Fibroblast of skin of right quadriceps (primary cell): ENCODE measurements at places on chromosomes 12 and 14.
A peak's percentile ranks its signal among the peaks of the same experiment; 100 is the strongest.

GRCh38 chr12:124679533-124680371, 112.3 kb upstream of the NCOR2 start:
- no peak for DNase-seq

DNA sequence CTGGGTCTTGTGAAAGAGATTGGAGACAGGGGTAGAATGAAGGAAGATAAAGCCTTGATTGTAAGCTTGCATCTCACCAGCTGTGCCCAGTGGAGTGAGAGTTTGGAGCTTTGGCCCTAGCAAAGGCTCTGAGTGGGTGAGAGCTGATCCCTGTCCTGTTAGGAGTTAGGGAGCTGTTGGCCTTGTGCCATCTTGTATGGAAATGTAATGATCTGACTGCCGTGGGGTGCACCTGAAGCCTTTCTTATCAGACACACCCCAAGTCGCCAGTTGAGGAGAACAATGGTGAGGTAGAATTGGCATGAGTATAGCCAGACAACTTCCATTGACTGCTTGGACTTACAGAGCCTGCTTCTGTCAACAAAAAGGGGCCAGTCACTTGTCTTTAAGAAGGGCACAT, 130.1 kb downstream of the PRKCH start:
- DNase-seq: no peak

DNA sequence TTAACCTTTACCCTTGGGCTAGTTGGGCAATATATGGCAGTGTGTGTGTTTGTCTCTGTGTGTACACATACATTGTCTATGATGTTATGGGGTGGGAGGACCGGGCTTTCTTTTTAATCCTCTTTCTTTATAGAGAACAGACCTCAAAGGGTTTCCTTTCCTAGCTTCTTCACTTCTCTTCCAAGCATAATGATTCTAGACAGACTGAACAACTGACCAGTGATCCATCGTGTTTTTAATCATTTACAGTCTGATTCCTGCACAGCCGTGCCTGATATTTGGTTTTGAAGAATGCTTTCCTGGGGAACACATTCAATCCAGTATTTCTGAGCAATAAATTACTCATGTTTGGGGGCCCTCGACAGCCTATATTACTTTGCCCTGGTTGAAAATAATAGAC, 481.1 kb upstream of the DCN start:
- DNase-seq: no peak

DNA sequence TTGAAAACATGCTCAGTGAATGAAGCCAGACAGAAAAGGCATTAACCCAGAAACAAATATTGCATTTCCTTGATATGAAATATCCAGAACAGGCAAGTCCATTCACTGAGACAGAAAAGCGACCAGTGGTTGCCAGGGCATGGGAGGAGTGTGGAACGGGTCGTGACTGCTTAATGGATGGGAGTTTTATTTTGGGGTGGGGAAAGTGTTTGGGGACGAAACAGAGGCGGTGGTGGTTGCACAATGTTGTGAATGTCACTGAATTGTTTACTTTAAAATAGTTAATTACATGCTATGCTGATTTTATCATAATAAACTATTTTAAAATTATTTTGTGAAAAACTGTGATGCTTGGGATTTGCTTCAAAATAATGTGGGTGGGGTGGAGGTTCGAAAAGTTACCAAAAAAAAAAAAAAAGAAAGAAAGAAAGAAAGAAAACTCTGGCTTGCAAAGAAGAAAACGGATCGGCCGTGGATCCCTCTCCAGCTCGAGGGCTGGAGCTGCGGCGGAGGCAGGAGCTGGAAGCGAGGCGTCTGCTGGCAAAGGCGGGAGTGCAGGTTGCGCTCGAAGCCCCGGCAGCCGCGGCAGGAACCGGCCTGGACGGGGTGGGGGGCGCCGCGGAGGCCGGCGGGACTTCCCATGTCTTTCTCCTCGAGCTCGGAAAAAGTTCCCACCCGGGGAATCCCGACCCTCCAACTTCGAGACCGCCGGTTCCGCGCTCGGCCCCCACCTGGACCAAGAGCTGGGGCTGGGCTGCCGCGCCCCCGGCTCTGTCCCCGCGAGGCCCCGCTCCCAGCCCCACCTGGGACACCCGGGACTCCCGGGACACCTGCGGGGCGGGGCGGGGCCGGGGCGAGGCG, 524 bp upstream of the P2RX2 start:
- no peak for DNase-seq

- no peak for DNase-seq
Observed at GRCh38 chr14:90487031-90487430, 90.2 kb downstream of the CALM1 start.

GRCh38 chr12:70386771-70387170, 20.7 kb downstream of the KCNMB4 start:
- DNase-seq: no peak

DNA sequence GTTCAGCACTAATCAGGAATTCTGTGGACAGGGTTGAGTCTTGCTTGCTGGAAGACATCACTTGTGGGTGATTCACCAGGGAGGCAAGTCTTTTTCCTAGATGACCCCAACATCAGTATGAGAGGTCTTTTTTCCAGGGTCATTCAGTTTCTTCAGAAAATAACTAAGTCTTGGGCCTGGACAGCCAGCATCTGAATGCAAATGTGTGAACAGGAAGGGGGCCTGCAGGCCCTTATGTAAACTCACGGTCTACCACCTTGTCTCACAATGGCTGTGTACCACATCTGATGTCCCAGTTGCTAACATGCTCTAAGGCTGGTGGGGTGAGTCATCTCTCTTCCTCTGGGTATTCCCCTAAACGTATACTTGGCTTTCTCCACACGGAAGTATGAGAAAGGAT, 79.2 kb downstream of the HECTD4 start:
- peak; percentile 70 for DNase-seq

- no peak for DNase-seq
Observed at GRCh38 chr12:40993158-40993557, 195.0 kb upstream of the PDZRN4 start.

- no peak for DNase-seq
Observed at GRCh38 chr12:25713264-25713663, 160.2 kb upstream of the LMNTD1 start.

- DNase-seq: no peak
Observed at GRCh38 chr12:30858471-30858870, 68.1 kb upstream of the TSPAN11 start.

DNA sequence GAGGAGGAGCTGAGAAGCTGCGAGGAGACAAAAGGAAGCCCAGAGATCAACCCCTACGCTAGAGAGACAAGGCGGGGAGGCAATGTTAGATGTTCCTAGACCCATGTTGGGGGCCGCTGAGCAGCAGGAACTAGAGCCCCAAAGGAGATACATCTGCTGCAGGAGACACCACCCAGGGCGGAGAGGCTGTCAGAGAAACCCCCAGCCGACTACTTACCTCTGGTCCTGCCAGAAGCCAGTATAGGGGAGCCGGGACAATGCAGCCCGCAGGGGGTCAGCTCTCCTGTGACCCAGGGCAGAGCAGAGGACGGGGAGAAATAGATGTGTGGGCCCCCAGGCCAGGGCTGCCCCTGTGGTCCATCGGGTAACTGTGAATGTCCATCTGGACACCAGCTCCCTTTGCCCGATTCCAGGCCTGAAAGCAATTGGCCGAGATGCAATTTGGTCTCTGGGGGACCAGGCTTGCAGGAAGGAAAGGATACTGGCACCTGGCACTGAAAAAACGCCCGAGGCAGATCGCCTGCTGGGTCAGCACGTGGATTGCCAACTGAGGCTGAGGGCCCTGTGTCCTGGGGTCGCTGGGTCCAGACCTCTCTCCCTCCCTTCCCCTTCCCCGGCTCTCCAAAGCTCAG, 34.9 kb downstream of the SYNE3 start:
- DNase-seq: no peak

DNA sequence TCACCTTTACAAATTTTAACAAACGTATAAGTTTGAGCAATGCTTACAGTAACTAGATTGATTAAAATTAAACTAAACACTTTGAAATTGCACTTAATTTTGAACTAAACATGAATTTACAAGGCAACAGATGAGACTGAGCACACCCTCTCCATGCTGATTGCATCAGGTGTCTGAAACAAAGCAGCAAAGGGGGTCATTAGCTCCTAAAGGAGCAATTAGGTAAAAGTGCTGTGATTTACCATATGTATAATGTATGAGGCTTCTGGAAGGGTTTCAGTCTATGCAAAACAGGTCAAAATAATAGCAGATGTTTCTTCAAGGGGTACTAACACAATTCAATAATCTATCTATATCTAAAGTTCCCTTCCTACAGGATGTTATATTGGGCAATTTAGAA, 98.8 kb upstream of the LMNTD1 start:
- DNase-seq: no peak

DNA sequence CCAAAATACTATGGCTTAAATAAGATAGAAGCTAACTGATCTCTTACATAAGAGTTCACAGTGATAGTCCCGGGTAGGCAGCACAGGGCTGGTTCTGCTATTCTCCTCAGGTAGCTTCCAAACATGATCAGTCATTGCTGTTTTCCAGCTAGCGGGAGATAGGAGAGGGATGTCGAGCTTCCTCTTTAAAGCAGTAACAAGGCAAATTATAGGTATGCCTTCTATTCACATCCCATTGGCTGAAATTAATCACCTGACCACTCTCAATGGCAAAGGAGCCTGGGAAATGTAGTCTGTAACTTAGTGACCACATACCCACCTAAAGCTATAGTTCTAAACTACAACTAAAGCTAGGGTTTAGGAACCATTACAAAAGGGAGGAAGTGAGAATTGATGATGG, 34.5 kb upstream of the VRK1 start:
- DNase-seq: peak; percentile 41

DNA sequence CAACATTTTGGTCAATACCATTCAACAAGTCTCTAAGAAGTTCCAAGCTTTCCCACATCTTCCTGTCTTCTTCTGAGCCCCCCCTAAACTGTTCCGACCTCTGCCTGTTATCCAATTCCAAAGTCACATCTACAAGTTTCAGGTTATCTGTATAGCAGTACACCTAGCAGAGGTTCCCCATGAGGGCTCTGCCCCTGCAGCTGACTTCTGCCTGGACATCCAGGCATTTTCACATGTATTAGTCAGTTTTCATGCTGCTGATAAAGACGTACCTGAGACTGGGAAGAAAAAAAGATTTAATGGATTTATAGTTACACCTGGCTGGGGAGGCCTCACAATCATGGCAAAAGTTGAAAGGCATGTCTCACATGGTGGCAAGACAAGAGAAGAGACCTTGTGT, 10.2 kb upstream of the PLA2G1B start:
- DNase-seq: no peak

- DNase-seq: no peak
Observed at GRCh38 chr12:2126676-2127406, 74.1 kb downstream of the CACNA1C start.

GRCh38 chr12:84760091-84760865, 152.3 kb downstream of the SLC6A15 start:
- DNase-seq: peak; percentile 35

- no peak for DNase-seq
Observed at GRCh38 chr12:90226211-90226610, 517.6 kb upstream of the ATP2B1 start.

- DNase-seq: no peak
Observed at GRCh38 chr12:7039403-7039802, 21.1 kb upstream of the C1S start.

- DNase-seq: no peak
Observed at GRCh38 chr14:85675957-85676356, 146.0 kb downstream of the FLRT2 start.

DNA sequence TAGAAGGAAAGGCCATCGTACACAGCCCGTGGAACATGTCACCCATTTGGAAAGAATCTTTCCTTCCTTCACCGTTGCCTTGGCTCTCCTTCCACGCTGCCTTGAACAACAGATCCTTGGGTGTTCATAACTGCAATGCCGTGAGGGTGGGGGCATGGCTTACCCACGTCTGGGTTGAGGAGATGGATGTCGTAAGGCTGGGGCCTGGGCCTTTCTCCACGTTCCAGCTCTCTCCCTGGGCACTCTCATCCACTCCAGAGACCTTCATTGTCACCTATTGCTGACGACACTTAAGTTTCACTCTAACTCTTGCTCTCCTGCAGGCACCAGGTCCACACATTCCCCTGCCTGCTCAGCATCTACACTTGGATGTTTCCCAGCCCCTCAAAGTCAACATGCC, 19.4 kb downstream of the ANO2 start:
- DNase-seq: no peak

- DNase-seq: peak; percentile 17
Observed at GRCh38 chr12:125092872-125093680, 27.8 kb downstream of the AACS start.

- DNase-seq: peak; percentile 15
Observed at GRCh38 chr14:63542231-63542999, 762 bp downstream of the PPP2R5E start.

DNA sequence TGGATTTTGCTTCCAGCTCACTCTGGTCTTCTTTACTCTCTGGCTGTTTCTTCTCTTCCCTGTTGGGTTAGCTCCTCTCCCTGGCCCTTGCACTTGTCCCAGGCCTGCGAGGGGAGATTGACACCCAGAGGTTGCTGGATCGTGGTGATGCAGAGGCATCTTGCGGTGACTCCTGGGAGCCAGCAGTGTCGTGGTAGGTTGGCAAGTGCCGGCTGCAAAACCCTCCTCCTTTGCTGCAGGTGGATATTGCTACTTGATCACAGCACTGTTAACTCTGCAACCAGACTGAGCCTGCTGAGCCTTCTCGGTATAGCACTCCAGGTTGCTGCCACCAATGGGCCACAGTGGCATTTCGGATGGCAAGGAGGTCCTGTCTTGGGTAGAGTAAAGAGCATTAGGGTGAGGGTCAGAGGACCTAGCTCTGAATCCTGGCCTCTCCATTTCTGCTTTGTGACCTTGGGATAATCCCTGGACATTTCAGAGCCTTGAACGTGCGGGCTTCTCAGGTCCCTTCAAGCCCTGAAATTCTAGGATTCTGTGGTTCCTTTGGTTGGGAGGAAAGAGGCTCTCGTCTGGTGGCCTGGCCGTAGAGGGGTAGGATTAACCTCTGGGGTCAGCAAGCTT, 87.4 kb downstream of the TSPAN9 start:
- DNase-seq: no peak

DNA sequence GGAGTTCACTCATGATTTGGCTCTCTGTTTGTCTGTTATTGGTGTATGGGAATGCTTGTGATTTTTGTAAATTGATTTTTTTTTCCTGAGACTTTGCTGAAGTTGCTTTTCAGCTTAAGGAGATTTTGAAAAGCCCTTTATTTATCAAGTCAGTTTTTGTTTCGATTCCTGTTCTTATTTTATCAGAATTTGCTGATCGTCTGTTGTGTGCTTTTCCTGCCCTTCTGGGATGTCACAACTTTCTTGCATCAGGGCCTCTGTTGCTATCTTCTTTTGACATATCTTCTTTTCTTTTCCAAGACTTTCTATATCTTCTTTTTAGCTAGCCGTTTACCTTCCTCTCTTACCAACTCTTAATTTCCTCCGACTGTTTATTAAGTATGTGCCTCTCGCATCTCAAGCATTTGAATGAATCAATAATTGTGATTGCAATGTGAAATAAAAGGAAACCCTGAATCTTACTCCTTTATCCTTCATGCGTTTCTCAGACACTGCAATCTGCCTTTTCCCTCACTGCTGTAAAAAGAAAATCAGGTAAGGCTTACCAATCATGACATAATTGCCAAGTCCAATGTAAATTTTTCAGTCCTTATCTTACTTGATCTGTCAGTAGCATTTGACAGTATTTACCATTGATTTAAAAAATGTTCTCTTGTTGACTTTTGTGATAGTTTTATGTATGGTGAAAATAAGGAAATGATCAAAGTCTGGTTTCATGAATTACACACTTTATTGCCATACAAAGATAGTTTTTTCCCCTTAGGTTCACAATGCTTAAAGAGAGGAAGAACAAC, 53.0 kb downstream of the ETNK1 start:
- DNase-seq: no peak

- DNase-seq: no peak
Observed at GRCh38 chr14:96783043-96783914, 13.9 kb upstream of the VRK1 start.

GRCh38 chr12:122533856-122534255, 6.8 kb downstream of the KNTC1 start:
- no peak for DNase-seq

GRCh38 chr12:2813214-2814185, 1.0 kb downstream of the ITFG2 start:
- DNase-seq: peak; percentile 69
